T-helper 17 cell (primary cell): ENCODE measurements at places on chromosomes 1 and 21. TPM values are rescaled to one million over a fixed set of nuclear protein-coding genes. Genes with fewer than 3 reads are reported as not detected.

GRCh38 chr21:28953247-28953646 is 39.4 kb downstream of the LTN1 start:
- no peak overlapping the region for H3K27ac ChIP-seq
- H3K36me3 ChIP-seq = peaks cover 9% of the 10 kb centered on the region
- H3K4me1 ChIP-seq = peaks cover 15% of the 10 kb centered on the region
- H3K27me3 ChIP-seq = no peaks in the 10 kb centered on the region
- DNase-seq = no peak

Gene ANKRD65
- not detected for total RNA-seq

Gene DIO1
- total RNA-seq = not detected

GRCh38 chr1:4059270-4059669 is 159.2 kb upstream of the C1orf174 start:
- peaks cover 20% of the 10 kb centered on the region for H3K27me3 ChIP-seq
- no peaks in the 10 kb centered on the region for H3K4me1 ChIP-seq
- H3K27ac ChIP-seq = no peak overlapping the region
- H3K36me3 ChIP-seq = no peaks in the 10 kb centered on the region

DNA sequence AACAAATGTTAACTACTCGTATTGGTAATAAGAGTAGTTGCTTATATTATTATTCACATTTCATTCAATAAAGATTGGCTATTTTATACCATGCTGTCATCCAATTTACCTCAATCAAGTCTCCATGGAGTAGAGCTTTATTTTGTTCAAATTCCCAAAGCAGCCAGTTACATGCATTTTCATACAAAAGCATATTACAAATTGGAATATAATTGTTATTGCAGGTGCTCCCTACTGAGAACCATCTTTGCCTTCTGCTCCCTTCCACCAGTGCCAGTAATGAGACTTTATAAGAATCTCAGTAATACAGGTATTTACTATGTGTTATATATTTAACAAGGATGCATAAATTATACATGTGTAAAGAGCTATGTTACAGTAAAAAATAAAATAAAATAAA is 54.2 kb downstream of the FOXJ3 start:
- H3K27ac ChIP-seq = peak overlapping the region; percentile 16
- peaks cover 2% of the 10 kb centered on the region for H3K36me3 ChIP-seq
- DNase-seq = no peak
- no peak overlapping the region for H3K4me3 ChIP-seq
- H3K4me1 ChIP-seq = peaks cover 49% of the 10 kb centered on the region

DNA sequence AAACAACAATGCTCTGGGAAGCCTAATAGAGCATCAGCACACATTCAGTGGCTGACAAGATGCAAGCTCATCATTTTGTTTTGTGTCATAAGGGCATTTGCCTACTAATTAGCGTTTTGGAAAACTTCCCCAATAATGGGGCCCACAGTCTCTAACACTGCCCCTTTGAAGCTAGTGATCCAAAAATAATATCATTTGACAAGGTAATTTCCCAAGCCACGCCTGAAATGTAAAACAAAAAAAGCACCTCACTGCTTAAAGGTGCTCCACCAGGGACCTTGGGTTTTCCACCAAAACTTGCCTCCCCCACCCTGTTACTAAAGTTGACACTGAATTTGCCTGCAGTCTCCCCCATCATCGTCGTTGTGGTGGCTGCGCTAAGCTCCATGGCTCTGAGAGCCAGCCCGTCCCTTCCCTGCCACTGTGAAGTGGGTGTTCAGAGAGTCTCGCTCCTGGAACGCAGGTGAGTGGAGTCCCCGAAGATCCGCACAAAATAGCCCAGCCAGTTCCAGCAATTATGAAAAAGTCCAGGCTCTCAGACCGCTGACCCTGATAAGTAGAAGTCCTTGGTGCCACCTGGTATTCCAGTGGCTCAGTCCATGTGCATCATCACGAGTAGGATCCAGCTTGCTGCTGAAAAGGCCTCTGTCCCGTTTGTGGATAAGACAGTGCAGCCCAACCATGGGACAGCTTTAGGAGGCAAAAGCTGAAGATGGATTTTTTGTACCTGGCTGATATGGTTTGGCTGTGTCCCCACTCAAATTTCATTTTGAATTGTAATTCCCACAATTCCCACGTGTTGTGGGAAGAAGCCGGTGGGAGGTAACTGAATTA is 52.2 kb downstream of the RAB3GAP2 start:
- H3K4me3 ChIP-seq = peak overlapping the region; percentile 41
- no peaks in the 10 kb centered on the region for H3K27me3 ChIP-seq
- no peaks in the 10 kb centered on the region for H3K36me3 ChIP-seq
- DNase-seq = no peak

DNA sequence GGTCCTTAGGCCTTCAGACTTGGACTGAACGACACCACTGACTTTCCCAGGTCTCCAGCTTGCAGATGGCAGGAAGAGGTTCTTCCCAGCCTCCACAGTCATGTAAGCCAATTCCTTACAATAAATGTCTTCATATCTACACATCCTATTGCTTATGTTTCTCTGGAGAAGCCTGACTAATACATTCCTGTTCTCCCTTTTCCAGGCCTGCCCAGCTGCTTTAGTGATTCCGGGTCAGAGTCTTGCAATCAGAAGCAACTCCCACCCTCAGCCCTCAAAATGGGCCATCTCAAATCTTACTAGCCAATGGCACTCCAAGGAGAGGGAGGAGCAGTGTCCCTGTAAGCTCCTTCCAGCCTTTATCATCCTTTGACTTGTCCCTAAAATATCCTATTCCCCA is 16.4 kb upstream of the CPT2 start:
- no peak overlapping the region for H3K27ac ChIP-seq
- H3K36me3 ChIP-seq = peaks cover 6% of the 10 kb centered on the region
- no peaks in the 10 kb centered on the region for H3K4me1 ChIP-seq
- DNase-seq = no peak
- H3K27me3 ChIP-seq = peaks cover 26% of the 10 kb centered on the region

GRCh38 chr21:32132881-32133280 is 146.0 kb downstream of the MIS18A start:
- H3K4me3 ChIP-seq = no peak overlapping the region
- no peak for DNase-seq
- peaks cover 2% of the 10 kb centered on the region for H3K36me3 ChIP-seq
- H3K27me3 ChIP-seq = peaks cover 20% of the 10 kb centered on the region
